ENCODE measurements at places on chromosomes 2 and 18. TPM values are rescaled to one million over a fixed set of nuclear protein-coding genes. Genes with fewer than 3 reads are reported as not detected.

The CNTNAP5 gene
- polyA plus RNA-seq: 0.11 TPM

The WDR43 gene
- 8.7 TPM for polyA plus RNA-seq

The CD226 gene
- 0.19 TPM for polyA plus RNA-seq

The CXCR1 gene
- 0.09 TPM for polyA plus RNA-seq

The CELF4 gene
- polyA plus RNA-seq: 10.0 TPM

The GAREM2 gene
- polyA plus RNA-seq: 1.1 TPM

The EPB41L5 gene
- polyA plus RNA-seq: 7.3 TPM

DNA sequence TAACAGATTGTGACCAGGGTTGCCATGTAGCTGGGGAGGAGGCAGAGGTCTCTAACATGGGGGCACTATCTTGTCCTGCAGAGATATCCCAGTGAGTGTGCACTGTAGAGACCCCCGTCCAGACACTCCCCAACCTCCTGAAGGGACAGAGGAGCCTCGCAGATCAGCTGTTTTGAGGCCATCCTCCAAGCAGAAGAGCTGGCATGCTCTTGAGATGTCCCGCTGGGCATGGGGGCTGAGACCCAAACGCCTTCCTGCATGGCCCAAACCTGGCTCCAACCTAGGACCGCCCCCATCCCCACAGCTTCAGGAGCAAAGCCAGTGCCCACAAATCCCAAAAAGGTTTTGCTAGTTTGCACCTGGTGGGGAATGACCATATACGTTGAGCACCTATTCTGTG lies 2.7 kb upstream of the SLC66A3 start:
- no peak for DNase-seq

DNA sequence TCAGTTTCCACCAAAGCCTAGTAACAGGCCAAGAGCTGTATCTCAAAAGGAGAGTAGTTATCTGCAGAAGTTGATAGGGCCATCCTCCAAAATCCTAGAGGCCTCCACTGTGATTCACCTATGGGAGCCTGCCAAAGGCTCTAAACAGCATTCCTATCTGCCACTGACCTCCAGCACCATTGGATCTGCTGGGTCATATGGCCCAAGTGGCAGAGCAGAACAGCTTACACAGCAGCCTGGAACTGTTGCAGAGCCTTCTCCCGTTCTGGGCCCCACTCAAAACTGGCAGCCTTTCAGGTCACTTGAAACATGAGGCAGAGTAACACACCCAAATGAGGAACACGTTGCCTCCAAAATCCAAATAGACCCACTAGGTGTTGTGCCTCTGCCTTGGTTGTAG lies 345.2 kb upstream of the RND3 start:
- DNase-seq: no peak

- DNase-seq: no peak
These were observed 472 bp upstream of the PLEKHM3 start for GRCh38 chr2:208025814-208026184.

- DNase-seq: no peak
These were observed 189.5 kb downstream of the CTIF start for GRCh38 chr18:48728204-48728833.

DNA sequence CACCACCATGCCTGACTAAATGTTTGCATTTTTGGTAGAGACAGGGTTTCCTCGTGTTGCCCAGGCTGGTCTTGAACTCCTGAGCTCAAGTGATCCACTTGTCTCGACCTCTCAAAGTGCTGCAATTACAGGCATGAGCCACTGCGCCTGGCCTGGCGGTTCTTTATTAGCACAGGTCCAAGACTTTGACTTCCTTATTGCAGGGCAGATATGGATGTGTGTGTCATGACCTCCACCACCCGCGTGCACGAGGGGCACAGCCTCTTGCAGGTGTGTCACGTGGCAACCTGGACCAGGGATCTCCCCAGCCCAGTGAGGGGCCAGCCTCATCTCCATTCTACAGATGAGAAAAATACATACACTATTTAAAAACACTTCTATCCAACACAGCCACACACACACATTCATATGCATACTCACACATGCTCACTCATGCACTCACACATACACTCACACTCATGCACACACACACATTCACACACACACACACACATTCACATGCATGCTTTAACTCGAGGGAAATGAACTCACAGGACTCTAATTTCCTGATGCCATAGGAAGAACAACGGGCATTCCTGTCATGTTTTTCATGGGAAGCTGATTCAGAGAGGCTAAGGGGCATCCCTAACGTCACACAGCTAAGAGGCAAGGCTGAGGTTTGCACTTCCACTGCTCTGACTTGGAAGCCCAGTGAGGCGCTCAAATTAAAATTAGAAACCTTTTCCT lies 38.8 kb downstream of the RRM2 start:
- DNase-seq: no peak

DNA sequence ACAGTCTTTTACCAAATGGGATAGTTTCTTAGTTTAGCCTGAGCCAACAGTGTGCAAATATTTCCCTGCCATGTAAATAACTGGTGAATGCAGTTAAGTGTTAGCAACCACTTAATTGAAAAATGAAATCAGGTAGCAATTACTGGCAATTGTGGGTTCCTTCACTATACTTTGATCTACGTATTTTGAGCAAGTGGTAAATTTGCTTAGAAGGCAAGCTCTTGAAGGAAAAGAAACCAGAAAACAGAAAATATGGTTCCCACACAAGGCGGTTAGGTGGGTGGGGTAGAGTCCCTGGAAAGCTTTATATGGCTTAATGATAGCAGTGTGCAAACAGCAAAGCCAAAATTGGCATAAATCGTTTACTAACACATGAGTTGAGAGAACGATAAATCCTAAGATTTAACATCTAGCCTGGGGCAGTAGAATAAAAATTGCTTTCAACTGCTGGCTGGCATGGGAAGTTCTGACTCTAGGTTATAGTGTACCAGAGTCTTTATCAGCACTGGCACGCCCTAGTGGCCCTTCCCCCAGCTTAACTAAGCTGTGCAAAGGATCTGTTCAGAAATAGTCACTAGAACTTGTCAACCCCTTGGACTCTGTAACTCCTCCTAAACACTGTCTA lies 17.0 kb downstream of the SLC9A2 start:
- no peak for DNase-seq

GRCh38 chr2:168256448-168256847 lies 9.1 kb upstream of the STK39 start:
- DNase-seq: peak; percentile 62

DNA sequence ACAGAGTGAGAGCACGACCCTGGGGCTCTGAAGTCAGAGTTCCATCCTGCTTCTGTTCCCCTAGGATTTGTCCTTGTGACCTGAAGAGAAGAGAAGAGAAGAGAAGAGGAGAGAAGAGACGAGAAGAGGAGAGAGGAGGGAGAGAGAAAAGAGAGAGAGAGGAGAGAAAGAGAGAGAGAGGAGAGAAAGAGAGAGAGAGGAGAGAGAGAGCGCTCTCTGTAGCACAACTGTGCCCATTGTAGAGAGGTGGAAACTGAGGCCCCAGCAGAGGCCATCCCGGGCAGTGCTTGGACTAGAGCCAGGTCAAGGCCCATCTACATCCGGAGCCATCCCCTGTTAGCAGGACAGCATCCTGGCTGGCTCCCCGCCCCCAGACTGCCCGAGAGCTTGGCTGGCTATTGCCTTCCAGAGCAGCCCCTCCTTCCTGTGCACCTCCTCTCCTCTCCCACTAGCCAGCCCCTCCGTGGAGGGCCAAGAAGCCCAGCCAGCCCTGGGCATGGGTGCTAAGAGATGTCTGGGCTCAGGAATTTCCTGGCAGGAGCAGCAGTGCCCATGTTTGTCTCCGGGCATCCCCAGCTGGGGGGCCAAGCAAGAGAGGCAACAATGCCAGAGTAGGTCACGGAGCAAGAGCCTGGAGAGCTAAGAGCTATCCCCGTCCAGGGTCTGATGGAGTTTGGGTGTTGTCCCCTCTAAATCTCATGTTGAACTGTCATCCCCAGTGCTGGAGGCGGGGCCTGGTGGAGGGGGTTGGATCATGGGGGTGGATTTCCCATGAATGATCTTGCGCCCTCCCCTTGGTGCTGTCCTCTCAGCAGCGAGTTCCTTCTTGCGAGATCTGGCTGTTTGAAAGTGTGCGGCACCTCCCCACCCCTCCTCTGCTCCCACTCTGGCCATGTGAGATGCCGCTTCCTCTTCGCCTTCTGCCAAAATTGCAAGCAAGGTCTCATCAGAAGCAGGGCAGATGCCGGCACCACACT lies 18.2 kb upstream of the GPR55 start:
- DNase-seq: no peak

DNA sequence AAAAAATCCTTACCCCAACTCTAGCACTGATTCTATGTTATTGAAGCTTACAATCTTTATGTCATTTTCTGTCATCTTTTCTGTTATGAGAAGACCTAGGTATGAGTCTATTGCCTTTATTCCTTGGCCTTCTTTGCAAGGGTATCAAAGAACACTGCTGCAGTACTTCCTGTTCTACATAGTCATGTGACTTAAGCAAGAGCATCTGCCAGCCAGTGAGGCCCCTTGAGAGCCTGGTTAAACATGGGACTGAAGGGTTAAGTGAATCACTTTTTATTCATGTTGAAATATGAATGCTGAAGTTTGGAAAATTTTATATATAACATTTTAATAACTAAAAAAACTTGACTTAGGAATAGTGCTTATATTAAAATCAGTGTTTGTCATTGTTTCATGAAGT lies 844 bp upstream of the CPS1 start:
- no peak for DNase-seq

DNA sequence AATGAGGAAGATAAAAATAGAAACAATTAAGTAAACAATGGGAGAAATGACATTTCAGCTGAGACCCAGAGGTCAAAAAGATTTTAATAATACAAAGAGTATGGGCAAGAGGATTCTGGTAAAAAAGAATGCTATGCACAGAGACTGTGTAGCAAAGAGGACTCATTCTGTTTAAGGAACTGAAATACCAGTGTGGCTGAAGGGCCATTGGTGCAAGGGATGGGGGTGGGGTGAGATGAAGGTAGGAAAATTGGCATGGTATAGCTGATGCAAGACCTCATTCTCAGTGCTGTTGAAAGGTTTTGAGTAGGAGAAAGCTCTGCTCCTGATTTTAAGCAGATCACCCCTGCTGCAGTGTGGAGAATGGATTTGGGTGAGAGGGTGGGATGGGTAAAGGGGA lies 10.8 kb downstream of the GALNT1 start:
- DNase-seq: no peak

DNA sequence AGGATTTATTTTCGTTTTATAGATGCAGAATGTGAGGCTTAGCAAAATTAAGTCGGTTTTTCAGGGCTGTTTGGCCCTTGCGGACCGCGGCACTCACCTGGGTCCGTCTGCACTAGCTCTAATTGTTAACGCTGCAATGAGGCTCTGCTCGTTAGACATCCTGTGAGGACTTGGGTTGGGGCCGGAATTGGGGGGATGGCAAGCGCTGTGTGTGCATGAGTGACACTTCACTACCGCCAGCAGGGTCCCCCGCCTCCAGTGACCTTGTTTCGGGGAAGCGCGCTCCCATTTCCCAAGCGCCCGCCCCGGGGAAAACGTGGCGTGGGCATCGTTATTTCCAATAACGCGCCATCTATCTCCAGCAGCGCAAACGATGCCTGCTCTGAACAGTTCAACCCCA lies 54.2 kb downstream of the KCNG2 start:
- DNase-seq: no peak

DNA sequence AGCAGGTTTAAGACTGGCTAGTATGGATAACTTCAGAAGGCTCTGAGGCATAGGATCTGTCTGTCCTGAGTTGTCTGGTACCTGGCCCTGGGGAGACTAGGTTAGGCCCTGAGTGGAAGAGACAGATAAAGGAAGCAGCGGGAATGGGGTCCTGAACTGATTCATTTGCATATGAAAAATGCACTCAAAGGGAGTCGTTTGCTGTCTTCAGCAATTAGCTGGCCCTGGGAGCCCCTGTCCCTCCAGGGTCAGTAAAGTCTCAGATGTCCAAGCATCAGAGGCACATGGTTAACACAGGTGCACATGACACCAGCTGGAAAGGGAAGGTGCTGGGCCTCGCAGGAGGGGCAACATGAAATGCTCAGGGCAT lies 172.4 kb downstream of the ACOXL start:
- no peak for DNase-seq

DNA sequence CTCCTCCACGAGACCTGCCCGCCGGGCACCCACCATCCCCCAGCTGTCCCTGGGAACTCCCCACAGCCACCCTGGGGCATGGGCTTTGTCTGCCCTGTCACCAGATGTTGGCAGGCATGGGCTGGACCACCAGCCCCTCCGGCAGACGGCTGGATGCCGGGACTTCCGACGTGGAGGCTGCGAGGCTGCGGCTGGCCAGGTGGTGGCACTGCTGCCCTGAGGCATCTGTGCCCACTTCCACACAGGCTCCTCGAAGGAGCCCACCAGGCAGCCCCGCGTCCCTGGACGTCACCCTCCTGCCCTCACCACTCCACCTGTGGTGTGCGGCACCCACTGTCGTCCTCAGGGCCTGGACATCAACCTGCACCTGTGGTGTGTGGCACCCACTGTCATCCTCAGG lies 319.9 kb upstream of the SALL3 start:
- no peak for DNase-seq

GRCh38 chr2:122748552-122749011 lies 993.1 kb downstream of the TSN start:
- DNase-seq: no peak

- DNase-seq: no peak
These were observed 182.8 kb downstream of the PIK3C3 start for GRCh38 chr18:42137693-42138375.

- DNase-seq: no peak
These were observed 1.3 kb downstream of the RASGRP3 start for GRCh38 chr2:33477473-33478468.

DNA sequence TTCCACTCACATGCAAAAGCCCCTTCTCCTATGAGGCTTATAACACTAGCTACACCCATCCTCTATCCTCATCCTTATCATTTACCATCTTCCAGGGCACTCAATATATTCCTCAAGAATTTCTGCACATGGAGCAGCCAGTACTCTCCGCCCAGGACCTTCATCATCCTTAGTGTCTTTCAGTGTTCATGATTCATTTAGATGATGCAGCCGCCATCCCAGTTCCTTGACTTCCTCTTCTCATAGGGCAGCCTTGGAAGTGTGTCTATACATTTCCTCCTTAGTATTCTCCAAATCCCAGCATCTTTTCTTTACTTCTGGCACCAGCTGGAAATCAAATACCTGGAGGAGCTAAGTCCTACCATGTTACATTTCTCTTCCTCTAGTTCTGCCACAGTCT lies 3.0 kb upstream of the ITSN2 start:
- DNase-seq: no peak

DNA sequence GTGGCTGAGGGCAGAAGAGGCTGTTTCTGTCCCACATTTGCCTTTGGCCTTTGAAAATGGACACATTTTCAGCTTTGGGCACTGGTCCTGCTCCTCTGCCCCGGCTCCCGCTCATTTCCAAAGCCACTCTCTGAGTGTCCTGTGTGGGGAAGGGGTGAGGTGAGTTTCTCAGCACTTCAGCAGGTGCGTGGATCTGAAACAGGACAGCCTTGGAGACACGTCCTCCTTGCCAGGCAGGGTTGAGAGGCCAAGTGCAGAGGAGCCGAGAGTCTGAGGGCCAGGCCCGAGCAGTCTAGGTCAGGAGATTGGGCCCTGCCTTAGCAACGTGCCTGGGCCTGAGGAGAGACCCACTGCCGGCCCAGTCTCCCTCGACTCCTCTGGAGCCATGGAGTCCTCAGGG lies 21.9 kb upstream of the ALPI start:
- no peak for DNase-seq

GRCh38 chr2:9668687-9669345 lies 38.0 kb upstream of the YWHAQ start:
- DNase-seq: no peak
